ENCODE measurements at places on chromosomes 6 and 20.

GRCh38 chr6:157500022-157500421 is 119.0 kb downstream of the ZDHHC14 start:
- no peak for DNase-seq

- no peak for DNase-seq
These were observed 480.9 kb upstream of the NOX3 start for GRCh38 chr6:155936551-155936950.

GRCh38 chr6:100134703-100135102 is 140.7 kb upstream of the MCHR2 start:
- DNase-seq = no peak

GRCh38 chr20:64160118-64160517 is 4.1 kb upstream of the MYT1 start:
- DNase-seq = no peak

- no peak for DNase-seq
These were observed 92.6 kb downstream of the RNGTT start for GRCh38 chr6:88870717-88871330.

- no peak for DNase-seq
These were observed 84.7 kb upstream of the SCP2D1 start for GRCh38 chr20:18728870-18729224.

GRCh38 chr6:107128175-107128574 is 12.9 kb upstream of the BEND3 start:
- DNase-seq = no peak

DNA sequence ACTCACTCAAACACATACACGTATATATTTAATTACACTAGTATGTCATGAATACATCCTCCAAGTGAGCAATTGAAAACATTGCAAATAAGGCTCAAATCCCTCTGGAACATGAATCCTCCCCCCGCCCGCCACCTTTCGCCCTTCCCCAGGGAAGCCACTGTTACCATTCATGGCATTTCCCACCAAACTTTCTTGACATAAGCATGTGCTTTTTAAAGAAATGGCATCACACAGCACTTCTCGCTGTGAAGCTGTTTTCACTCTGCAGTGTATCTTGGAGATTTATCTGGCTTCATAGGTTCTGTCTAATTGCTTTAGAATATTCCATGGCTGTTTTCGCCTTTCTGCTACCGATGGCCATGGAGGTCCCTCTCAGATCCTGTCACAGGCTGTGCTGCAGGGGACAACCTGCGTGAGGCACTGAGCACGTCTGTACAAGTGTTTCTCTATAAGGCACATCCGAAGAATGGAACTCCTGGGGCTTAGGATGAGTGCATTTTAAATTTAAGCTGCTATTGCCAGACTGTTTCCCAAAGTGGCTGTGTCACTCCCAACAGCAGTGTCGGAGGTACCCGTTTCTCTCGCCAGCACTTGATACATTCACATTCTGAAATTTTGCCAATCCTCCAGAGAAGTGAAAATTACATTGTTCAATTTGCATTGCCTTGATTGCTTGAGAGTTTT is 22.2 kb upstream of the PHACTR3 start:
- no peak for DNase-seq

DNA sequence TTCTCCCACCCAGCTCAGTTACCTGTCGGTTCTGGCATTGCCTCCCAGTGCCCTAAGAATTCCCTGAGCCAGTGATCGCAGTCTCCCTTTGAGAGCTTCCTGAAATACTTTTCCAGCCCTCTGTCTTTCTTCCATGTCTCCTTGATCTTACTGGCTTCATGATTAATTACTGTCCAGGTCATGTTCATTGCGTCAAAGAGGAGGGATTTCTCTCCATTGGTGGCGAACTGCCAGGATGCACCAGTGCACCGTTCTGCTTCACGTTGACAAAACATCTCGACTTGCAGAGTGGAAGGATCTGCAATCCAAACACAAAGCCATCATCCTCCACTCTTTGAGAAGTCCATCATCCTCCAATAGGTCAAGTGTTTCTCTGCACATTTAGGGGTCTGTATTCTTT is 8.6 kb downstream of the RAET1E start:
- no peak for DNase-seq

DNA sequence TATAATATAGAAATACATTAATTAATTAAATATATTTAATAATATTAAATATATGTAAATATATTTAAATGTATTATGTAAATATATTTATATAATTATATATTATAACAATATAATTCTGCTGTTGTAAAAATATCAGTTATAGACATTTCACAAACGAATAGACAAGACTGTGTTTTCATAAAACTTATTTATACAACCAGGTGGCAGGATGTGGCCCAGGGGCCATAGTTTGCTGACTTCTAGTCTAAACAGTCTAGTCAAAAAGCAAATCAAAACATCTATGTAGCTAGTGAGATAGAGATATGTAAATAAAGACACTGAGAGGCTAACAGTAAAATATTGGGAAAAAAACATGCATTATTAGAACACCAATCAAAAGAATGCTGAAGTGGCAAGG is 136.4 kb downstream of the TBXT start:
- DNase-seq = no peak

DNA sequence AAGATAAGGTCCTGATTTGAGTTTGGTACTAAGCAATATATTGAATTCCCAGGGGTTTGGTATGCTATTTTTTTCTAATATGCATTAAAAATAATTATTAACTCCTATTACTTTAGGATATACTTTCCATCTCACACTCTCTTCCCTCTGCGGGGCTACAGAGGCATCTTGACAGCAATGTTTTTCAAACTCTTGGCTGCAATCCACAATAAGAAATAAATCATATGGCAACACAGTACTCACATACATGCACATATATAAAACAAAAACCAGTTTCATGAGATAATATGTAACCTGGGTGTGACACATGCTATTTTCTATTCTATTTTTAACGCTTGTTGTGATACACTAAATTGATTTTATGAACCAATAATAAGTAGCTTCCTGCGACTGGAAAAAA is 189.5 kb downstream of the UNC5CL start:
- no peak for DNase-seq

DNA sequence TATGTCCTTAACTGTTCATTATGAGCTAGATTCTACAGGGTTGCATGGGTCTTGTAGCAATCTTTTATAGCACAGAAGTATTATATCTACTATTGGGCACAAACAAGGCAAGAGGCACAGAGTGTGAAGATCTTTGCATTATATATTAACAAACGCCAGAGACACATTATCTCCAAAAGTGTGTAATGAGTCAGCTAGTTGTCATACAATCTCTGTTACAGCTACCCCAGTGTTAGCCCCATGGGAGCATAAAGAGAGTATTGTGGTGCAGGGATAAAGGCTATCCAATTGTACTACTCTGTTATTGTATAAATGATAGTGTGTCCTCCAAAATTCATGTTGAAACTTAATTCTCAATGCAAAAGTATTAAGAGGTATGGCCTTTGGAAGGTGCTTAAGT is 148.4 kb upstream of the RIMS1 start:
- no peak for DNase-seq

DNA sequence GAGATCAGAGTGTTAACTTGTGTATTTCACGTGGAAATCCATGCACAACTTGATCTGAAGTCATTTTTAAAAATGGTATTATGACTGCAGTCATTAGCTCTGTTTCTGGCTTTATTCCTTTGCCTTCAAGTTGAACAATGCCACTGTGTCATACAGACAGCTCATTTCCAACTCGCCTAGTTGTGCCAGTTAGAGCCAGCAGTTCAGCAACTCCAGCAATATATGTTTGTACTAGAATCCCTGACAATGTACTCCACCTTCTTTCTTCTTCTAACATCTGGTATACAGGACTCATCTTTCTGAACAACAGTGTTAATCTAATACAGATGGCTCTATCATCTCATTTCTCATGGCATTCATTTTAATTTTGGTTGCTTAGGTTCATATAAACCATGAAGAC is 418.3 kb upstream of the POU3F2 start:
- DNase-seq = no peak

- DNase-seq = no peak
These were observed 6.3 kb upstream of the FOXF2 start for GRCh38 chr6:1382883-1383728.

- DNase-seq = no peak
These were observed 127.8 kb upstream of the EEF1E1 start for GRCh38 chr6:8229915-8230756.

DNA sequence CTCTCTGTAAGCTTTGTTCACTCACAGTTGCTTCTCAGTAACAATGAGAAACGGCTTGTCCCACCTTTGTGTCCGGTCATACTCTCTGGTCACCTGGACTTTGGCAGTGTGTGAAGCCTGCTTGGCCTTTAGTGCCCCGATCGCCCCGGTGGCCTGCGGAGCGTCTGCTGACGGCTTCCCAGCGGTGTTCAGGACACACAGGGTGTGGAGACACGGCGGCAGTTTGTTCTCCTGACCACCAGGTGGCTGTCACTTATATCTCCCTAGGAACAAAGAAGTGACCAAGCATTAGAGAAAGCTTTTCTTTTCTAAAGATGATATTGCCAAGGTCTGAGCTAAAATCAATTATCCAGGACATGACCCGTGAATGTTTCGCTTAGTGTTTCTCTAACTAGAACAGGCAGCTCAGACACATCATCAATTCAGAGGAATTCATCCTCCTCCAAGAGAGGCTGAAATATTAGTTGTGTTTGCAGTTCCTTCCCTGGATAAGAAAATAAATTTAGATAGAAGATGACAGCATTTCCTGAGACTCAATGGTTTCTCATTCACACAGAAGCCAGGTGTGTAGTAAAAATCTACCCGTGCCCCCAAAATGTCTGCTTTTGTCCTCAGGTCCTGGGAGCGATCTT is 167.4 kb upstream of the THBS2 start:
- DNase-seq = no peak

GRCh38 chr6:43074847-43075669 is 1.1 kb upstream of the PTK7 start:
- no peak for DNase-seq

DNA sequence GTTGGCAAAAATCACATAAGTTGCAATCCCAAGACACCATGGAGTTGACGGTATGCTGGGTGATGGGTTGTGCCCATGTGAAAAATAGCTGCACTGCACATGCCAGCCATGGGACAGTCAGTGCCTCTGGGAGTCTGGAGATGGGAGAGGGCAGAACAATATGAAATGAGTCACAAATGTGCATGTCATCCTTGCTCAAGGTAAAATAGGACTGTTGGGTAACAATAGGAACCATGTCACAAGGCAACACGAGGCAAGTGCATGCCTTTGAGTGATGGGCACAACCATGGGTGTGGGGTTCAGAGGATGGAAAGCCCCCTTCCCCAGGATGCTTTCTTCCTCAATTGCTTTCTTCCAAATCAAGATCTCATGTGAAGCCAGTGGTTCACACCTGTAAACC is 70.5 kb upstream of the PIM1 start:
- no peak for DNase-seq

DNA sequence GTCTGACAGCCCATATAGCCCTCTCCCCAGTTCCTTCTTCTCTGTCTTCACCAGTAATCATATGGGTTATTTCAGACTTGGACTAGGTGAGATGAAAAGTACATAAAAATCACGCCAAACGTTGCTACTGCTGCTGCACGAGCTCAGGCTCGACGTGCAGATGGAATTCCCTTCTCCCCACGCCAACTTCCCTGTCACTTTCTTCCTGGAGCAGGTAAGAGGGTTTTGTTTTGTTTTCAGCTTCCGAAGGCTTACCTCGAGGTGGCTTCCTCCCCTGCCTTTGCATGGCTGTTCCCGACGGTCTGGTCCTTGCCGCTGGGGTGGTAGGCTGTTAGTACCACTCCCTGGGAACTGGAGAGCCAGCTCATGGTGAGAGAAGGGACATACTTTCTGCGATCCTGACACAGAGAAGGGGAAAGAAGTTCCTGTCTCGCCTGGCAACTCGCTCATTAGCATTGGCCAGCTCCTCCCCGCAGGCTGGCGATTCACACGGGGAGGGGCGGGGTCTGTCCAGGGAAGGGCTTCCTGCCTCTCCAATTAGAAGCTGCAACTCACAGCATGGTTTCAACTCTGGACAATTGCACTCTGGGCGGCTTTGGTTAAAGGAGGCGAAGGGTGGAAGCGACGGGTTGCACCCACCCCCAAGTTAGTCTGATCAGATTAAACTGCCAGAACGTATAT is at the start of gene ARHGAP18:
Gene ARHGAP18, minus strand, starts transcription at position 409 of the 681 bp plus-strand sequence. Its CDS starts 41 bp downstream, at position 368.
- DNase-seq = peak; percentile 45

DNA sequence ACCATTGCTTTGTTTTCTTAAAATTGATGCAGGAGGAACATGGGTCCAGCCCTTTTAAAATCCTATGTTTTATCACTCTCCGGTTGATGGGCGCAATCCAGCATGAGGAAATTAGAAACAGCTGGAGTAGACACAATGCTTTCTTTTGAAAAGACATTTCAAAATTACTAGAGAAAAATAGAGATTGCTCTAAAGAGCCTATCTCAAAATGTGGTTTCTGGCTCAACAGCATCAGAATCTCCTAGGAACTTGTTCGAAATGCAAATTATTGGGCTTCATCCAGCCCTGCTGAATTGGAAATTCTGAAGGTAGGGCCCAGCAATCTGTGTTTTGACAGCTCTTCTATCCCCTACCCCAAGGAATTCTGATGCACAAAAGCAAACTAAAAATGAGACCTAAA is 190.8 kb upstream of the BMP2 start:
- DNase-seq = no peak

GRCh38 chr20:47998736-47999135 is 213.5 kb upstream of the SULF2 start:
- DNase-seq = no peak

DNA sequence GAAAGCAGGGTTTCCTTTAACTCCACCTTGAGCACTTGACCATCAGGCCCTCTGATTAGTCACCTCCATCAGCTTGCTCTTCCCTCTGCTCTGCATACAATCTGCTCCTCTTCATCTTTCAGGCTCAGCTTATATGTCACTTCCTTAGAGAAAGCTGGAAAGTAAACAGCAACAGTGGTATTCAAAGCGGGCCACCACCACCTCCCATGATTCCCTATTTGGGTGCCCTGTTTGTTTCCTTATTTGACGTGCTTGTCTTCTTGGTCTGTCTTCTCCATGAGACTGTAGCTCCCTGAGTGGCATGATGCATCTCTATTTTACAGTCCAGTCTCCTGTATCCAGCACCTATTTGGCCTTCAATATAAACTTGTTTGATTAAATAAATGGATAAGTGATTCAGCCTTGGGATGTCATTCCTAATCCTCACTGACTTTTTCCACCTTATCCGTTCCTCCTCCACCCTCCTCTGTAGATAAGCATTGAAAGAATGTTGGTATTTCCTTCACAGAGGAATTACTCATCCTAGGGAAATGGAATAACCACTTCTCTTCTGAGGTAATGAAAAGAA is 102.8 kb upstream of the SGK1 start:
- DNase-seq = no peak

- no peak for DNase-seq
These were observed 242.7 kb upstream of the PDE10A start for GRCh38 chr6:165905744-165906143.

GRCh38 chr6:37960139-37960935 is 140.8 kb downstream of the ZFAND3 start:
- no peak for DNase-seq

GRCh38 chr6:15441215-15441868 is 195.5 kb downstream of the JARID2 start:
- no peak for DNase-seq

DNA sequence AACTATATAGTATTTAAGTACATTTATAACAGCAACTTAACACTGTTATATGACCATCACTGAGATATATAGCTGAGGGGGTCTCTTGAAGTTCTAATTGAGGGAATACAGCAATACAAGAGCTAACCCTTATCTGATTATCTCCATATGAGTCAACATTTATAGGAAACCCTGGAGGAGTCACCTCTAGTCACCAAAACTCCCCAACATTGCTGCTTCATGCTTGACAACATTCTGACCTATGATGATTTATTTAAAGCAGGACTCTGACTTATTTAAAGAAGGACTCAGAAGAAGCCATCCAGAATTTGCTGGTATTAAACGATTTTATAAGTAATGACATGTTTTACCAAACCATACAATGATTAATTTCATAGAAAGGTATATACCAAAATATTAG is 182.6 kb upstream of the NOX3 start:
- no peak for DNase-seq

All from cortex of kidney (tissue), 1 donor.